Right ventricle myocardium inferior (tissue), 1 donor: ENCODE measurements at places on chromosomes 4 and X. TPM values are rescaled to one million over a fixed set of nuclear protein-coding genes. Genes with fewer than 3 reads are reported as not detected.
A peak's percentile ranks its signal among the peaks of the same experiment; 100 is the strongest.

DNA sequence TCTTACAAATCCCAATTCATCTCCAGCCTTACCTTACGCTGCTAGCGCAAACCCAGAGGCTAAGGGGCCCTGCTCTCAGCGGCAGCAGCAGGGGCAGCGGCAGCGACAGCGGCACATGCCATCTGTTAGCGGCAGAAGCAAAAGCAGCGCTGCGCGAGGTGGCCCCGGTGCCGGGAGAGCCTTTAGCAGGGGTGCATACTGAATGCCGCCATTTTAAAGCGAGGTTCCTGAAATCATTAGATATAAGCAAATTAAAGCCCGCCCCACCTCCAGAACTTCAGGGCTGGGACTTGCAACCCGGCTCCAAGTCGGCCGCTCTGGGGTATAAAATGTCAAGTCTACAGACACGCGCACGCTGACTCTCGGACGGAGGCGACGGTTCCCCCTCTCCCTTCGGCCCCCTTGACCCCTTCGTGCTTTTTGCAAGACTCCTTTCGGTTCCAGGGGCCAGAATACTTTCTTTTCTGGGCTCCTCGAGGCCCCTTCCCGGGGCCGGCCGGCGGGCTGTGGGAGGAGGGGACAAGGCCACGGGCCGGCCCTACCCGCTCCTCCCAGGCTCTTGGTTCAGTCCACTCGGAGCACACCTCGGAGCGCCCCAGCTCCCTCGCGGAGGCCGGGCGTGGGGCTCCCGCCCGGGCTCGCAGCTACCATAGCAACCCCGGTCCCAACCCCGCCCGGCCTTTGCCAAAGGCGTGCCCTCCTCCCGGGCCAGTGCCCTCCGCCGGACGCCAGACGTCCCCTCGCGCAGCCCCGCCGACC lies at the start of gene MBNL3:
Gene MBNL3 (minus strand): TSS at position 220 of the 759 bp plus-strand sequence. CDS start 49,427 bp downstream, outside the sequence.
- DNase-seq: peak; percentile 86

GRCh38 chr4:146124023-146124680 lies 51.4 kb upstream of the LSM6 start:
- no peak for DNase-seq

GRCh38 chr4:73841243-73841925 lies 4.9 kb downstream of the CXCL6 start:
- no peak for DNase-seq

DNA sequence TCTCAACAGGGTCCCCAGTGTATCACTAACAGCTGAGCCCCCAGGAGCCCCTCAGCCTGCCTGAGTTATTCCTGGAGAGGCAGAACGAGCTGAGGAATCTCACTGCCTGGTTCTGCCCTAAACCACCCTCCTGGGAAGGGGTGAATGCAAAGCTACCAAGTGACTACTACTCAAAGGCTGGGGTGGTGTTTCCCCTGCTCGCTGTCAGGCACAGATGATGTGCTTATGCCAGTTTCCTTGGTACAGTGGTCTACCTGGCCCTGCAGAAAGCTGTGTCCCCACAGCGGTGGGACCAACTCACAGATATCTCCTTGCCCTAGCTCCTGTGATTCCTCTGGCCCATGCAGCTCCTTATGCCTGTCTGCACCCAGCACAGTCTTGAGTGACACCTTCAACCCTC lies 35.4 kb upstream of the ASMTL start:
- no peak for DNase-seq

GRCh38 chrX:154370300-154371016 lies 4.0 kb downstream of the FLNA start:
- DNase-seq: peak; percentile 63

GRCh38 chr4:118974758-118975157 lies 86.1 kb downstream of the SYNPO2 start:
- DNase-seq: no peak

DNA sequence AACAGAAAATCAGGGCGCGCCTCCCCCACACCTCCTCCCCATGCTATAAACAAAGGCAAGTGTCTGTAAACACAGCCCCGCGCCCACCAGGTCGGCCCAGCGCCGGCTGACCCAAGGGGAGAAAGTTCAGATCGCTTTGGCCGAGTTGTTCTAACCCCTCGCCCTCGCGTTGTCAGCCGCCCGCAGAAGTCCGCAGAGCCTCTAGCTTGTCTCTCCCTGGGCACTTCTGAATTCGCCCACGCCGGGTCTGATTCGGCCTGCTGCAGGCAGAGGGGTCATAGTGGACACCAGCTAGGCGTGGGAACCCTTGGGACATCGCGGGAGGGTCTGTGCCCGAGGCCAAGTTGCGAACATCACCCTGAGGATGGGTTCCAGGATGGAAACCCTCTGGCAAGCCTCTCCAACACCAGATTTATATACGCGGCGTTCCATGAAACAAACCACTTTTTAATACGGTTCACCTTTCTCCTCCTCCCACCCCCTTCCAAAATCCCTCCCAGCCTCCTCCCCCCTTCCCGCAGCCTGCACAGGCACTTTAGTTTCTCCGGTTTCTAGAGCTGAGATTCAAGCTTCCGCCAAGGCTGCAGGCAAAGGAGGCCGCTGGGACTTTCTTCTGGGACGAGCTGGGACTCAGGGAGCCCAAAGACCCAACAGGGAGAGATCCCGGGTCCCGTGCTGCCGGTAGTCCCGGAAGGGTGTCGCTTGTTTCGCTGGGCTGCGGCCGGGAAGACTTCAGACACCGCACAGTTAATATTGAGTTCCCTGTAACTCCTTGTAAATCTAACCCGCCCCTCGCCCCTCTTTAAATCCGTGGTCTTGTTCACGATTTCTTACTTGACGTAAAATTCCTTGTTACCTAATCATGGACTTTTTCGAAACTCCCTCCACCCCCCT lies 4.7 kb downstream of the HAND2 start:
- DNase-seq: peak; percentile 74

- DNase-seq: no peak
Measured at GRCh38 chrX:15744181-15744867, 6.3 kb downstream of the CA5B start.

GRCh38 chr4:172095161-172095560 lies 282.0 kb downstream of the GALNTL6 start:
- DNase-seq: no peak

- DNase-seq: no peak
Measured at GRCh38 chrX:47751670-47752069, 85.0 kb upstream of the ZNF81 start.

- DNase-seq: no peak
Measured at GRCh38 chr4:28310926-28311325, 1450.3 kb downstream of the STIM2 start.

- no peak for DNase-seq
Measured at GRCh38 chr4:13547485-13548041, 3.3 kb upstream of the NKX3-2 start.

DNA sequence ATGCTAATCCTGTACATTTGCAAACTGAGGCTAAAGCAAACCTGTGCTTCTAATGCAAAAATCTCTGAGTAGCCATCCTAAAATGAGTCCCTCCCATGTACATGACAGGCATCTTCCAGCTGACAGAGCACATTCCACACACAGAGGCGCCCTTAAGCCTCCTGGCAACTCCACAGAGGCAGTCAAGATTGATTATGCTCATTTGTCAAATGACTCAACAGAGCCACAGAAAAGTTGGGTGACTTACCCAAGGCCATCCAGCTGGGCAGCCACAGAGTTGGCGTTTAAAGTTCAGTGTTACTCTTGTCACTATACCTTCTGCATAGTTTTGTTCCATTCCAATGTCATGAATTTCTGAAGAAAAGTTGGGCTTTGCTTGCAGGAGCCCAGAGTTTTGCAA lies 394.6 kb upstream of the FGF13 start:
- no peak for DNase-seq

DNA sequence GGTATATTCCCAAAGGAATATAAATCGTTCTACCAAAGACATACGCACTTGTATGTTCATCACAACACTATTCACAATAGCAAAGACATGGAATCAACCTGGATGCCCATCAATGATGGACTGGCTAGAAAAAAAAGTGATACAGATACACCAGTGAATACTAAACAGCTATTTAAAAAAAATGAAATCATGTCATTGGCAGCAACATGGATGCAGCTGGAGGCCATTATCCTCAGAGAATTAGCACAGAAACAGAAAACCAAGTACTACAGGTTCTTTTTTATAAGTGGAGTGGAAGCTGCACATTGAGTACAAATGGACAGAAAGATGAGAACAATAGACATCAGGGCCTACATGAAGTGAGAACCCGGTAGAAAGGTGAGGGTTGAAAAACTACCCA lies 81.4 kb downstream of the ANTXR2 start:
- no peak for DNase-seq

- DNase-seq: no peak
Measured at GRCh38 chrX:55638933-55639332, 15.7 kb downstream of the FOXR2 start.

GRCh38 chr4:122532766-122533165 lies 76.2 kb upstream of the IL2 start:
- DNase-seq: no peak

DNA sequence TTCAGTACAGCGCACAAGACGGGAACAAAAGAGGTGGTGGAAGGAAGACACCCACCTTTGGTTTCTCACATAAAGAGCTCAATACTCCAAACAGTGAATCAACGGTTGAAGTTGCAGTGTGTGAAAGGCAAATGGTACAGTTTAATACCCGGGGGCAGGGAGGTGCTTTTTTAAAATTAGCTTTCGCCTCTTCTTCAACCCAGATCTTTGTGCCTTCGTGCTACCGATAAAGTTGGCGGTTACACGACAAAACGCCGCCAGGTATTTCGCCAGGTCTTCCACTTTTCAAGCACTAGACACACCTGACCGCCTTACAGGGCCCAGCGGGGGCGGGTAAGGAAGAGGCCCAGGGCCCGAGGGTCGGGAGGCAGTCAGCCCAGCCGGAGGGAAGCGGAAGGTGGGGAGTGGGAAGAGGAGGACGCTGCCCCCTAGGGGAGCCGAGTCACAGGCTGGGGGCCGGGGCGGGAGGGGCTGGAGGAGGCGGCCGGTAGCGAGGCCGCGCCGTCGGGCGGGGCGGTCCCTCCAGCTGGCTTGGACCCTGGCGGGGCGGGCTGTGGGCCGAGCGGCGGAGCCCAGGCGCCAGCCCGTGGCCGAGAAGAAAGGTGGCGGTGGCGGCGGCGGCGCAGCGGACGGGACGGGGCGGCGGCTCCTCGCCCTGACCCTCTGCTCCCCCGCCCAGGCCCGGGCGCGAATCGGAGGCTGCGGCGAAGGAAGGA lies 16.0 kb downstream of the UTP3 start:
- peak; percentile 88 for DNase-seq

DNA sequence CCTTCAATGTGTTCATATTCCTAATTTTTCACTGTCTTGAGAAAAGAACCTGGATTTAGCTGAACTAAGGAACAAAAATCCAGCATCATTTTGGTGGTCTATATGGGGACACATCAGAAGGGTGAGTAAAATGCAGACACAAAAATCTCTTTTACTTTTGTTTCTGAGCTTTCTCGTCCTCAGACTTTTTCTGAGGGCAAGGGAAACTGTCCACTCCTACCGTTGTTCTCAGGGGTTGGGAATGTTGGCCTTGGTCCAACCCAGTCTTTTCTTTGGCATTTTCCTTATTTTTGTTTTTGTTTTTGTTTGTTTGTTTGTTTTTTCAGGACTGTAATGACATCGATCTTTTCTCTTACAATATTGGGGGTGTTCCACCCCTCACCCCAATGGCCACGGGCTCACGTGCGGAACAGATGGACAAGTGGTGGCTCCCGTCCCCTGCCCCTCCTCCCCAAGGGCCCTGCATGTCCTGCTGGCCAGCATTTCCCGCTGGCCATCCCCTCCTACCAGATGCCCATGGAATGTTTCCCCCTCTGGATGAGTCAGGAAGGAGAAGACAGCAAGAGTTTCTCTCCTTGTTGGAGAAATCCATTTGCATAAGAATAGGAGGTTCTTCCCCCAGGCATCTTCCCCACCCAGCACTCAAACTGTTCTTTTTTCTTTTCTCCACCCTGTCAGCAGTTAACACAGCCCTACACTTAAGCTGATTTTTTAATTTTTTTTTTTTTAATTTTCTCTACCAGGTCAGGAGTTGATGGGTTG lies 305.4 kb upstream of the NDST4 start:
- no peak for DNase-seq

DNA sequence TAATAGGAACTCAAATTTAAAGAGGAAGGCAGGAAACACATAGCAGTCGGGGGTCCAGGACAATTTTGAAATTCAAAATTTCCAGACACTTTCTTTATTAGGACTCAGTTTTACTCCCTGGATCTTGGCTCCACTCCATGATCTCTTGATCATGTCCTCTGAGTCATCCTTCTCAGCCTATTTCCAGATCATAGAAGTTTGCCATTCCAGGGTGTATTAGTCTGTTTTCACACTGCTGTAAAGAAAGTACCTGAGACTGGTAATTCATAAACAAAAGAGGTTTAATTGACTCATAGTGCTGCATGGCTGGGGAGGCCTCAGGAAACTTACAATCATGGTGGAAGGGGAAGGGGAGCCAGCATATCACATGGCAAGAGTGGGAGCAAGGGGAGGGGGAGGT lies 564.7 kb upstream of the ACTRT1 start:
- DNase-seq: no peak

DNA sequence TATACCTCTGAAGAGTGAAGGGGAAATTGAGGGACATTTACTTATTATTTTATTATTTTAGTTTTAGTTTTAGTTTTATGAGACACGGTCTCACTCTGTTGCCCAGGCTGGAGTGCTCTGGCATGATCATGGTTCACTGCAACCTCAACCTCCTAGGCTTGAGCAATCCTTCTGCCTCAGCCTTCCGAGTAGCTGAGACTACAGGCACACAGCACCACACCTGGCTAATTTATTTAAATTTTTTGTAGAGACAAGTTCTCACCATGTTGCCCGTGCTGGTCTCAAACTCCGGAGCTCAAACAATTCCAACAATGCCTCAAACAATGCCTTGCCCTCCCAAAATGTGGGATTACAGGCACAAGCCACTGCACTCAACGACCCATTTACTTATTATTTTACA lies 68.4 kb upstream of the BMP2K start:
- DNase-seq: no peak

- DNase-seq: no peak
Measured at GRCh38 chr4:10115271-10115796, 1.3 kb downstream of the WDR1 start.

DNA sequence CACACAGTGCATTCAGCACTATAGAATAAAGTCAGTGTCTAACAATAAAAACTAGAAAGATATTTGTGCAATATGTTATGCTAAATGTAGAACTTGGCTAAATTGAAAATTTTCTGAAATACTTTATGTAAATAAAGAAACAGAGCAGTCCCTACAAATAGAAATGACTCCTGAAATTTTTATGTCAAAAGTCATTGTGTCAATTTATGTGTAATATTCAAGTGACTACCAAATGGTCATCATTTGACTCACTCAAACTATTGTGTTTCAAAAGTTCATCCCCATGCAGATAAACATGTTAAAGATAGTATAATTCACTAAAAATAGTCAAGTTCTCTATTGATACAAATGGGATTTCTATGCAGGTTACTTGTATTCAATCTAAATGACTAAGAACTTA lies 17.9 kb downstream of the LRBA start:
- no peak for DNase-seq

- no peak for DNase-seq
Measured at GRCh38 chr4:120314969-120315368, 248.3 kb upstream of the MAD2L1 start.

- no peak for DNase-seq
Measured at GRCh38 chr4:23966725-23967124, 76.9 kb upstream of the PPARGC1A start.

The XAGE2 gene
- not detected for total RNA-seq

The RHOH gene
- total RNA-seq: 0.54 TPM

The IL9R gene
- not detected for total RNA-seq

The NAP1L2 gene
- 5.8 TPM for total RNA-seq

The RNF150 gene
- total RNA-seq: 56.1 TPM

The RTL3 gene
- total RNA-seq: 0.08 TPM

The DCLK2 gene
- total RNA-seq: 19.9 TPM

The TEX13C gene
- not detected for total RNA-seq

The PRRG3 gene
- total RNA-seq: 3.4 TPM

The TASL gene
- 0.68 TPM for total RNA-seq

The TMEM156 gene
- total RNA-seq: not detected
